ENCODE measurements at places on chromosomes 2 and 18.
A peak's percentile ranks its signal among the peaks of the same experiment; 100 is the strongest.

- no peak for DNase-seq
These were observed 51.1 kb downstream of the NABP1 start for GRCh38 chr2:191728750-191729624.

DNA sequence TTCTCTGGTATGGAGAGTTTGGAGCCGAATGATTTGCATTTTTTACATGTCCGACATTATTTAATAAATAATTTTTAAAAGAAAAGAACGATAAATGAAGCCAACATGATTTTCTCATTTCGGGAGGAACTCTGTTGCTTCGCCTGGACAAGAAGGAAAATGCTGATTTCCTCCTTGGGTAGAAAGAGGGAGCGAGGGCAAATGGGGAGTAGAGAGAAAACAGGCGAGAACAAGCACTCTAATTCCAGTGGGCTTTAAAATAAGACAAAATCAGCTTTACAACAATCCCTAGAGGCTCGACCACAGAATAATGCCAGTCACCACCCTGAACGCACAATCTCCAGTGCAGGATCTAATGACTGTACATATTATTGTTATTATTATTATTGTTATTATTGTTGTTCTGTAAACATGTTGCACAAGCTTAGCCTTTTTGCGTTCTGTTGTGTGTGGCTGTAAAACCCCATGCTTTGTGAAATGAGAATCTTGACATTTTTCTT, 3.7 kb downstream of the DLX1 start:
- DNase-seq = no peak

GRCh38 chr2:205066081-205066480, 520.8 kb downstream of the PARD3B start:
- no peak for DNase-seq

DNA sequence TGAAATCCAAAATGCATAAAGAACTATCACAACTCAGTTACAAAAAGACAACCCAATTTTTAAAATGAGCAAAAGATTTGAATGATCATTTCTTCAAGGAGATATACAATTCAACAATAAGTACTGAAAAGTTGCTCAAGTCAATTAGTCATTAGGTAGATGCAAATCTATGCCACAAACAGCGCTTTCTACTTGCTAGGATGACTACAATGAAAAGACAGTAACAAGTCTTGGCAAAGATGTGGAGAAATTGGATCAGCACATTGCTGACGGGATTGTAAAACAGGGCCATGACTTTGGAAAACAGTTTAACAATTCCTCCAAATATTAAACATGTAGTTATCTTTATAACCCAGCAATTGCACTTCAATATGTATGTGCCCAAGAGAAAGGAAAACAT, 166.3 kb upstream of the MC4R start:
- DNase-seq = no peak

DNA sequence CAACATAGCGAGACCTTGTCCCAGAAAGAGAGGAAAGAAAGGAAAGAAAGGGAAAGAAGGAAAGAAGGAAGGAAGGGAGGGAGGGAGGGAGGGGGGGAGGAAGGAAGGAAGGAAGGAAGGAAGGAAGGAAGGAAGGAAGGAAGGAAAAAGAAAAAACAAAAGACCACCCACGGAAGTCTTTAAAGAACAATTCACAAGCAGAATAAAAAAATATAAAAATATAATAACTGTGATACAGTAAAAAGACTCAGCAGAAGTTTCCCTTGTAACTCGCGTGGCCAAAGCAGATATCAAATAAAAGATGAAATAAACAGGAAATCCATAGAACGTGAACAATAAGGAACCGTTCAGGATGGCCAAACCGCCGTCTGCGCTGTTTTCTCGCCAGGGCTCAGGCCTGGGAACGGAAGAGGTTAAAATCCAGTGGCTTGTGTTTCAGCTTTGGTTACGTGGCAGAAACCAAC, 1.2 kb upstream of the SLC1A4 start:
- DNase-seq = peak; percentile 57

DNA sequence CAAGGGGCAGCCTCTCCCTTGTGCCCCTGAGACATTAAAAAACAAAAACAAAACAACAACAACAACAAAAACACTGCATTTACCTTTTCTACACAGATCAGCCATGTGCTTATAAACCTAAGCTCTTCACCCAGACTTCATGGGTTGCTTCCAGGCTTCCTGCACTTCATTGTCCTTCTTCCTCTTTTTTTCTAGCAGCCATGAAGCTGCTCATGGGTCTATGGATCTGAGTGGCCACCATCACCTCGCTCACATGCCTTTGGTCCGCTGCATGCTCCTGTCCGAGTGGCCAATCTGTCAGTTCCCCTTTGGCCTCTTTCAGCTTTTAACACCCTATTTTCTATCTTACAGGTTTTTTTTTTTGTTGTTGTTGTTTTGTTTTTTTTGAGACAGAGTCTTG, 9.0 kb upstream of the TET3 start:
- DNase-seq = no peak

DNA sequence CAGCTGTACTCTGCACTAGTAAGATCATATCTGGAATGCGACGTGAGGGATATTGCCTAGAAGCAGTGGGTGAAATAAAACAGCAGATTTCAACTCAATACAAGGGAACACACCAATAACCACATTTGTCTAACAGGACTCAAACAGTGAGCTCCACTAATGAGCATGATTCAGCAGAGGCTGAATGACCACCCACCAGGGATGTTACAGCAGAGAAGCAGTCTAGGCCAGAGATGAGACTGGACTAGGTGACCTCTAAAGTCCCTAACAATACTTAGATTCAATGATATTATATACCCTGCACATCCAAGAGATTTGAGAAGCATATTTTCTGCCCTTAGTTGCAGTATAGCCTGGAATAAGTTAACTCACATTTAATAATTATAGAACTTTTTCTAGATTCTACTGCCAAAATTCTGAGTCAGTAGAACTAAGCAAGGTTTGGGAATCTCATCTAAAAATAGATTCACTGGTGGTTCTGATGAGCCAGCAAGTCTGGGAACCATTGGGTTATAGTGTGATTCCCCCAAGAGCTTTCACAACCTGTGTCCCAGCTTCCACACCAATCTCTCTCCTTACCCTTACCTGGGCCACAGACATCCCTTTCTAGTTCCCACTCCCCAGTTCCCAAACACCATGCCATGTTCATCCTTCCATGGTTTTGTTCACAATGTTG, 6.3 kb downstream of the THOC1 start:
- DNase-seq = no peak

- no peak for DNase-seq
These were observed 55.5 kb upstream of the SLC16A14 start for GRCh38 chr2:230124235-230124634.

DNA sequence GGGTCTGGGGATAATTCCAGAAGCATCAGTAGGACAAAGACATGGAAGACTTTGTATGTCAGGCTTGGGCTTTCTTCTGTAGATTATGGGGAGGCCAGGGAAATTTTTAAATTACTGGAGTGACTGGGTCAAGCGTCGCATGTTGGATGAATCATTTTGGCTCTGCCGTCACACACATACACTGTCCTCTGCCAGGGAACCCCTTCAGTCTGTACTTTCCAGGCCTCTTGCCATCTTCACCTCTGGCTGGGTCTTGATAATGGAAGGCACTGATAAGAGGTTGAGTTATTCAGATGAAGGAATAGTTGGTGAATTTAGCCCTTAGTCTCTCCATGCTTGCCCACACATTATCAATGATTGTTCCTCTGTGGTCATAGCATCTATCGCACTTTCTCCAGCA, 895.1 kb upstream of the CELF4 start:
- DNase-seq = no peak

DNA sequence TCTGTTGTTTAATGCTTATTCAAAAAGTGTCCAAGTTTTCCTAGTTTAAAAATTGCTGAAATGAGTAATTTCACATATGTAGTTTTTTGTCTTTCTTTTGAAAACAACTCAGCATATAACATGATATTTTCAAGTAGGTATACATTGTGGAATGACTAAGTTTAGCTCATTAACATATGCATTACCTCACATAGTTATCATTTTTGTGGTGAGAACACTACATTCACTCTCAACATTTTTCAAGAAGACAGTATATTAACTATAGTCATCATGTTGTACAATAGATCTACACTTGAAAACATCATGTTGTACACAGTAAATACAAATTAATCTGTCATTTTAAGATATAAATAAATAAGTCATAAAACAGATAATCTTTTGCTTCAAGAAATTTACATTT, 340.0 kb downstream of the CCDC85A start:
- no peak for DNase-seq

DNA sequence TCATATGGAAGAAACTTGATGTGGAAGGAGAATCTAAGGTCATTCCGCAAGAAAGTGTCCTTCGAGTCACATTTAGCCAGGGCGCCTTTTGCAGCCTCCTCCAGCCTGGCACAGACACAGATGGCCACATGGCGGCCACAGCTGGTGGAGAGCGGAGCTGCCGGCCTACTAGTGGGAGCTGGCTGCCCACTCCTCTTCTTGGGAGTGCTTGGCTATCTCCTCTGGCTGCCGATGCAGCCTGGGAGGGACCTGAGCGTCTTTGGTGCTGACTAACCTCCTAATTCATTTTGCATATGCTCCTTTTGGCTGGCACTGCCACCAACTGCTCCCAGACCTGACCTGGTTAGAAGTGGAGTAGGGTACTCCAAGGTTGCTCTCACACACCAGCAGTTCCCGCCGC, 199.3 kb upstream of the MYT1L start:
- no peak for DNase-seq

DNA sequence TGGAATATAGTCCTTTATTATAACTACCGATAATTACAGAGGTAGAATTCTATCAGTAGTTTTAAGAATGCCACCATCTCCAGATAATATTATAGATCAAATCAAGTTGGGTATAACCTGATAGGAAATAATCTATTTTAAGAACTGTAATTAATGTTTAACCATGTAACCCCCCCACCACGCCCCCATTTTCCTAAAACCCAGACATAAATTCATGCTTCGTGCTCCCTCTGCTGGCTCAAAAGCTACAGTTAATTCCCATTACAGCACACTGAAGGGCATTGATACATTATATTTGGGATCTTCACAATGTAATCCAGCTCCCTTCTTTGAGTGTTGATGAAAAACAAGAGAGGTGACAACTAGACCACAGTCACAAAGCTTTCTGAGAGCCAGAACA, 228.0 kb upstream of the SMAD7 start:
- no peak for DNase-seq

DNA sequence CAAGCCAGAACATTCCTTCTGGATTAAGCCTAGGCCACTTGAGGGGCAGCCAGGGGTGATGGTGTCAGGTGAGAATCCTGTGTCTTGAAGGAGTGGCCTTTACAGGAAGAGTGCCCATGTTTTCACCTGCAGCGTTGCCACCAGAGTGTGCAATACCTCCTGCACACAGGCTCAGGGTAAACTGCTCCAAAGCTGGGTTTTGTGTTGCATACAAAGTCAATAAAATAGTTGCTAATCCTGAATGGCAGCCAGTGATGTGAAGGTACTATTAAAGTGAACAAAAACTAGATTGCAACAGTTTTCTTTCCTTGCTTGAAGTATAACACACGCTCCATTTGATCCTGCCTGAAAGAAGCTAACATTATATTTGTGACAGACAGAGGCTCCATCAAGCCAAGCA, 64.4 kb upstream of the NRP2 start:
- DNase-seq = no peak

DNA sequence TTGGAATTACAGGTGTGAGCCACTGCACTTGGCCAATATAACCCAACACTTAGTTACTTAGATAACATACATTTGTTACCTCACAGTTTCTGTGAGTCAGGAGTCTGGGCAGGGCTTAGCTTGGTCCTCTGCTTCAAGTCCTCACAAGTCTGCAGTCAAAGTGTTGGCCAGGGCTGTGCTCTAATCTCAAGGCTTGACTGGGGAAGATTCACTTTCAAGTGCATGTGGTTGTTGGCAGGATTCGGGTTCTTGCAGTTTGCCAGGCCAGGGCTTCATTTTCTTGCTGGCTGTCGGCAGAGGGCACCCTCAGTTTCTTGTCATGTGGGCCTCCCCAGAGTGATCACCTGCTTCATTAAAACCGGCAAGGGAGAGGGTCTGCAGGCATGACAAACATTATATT, 103.7 kb downstream of the SLC4A3 start:
- no peak for DNase-seq

DNA sequence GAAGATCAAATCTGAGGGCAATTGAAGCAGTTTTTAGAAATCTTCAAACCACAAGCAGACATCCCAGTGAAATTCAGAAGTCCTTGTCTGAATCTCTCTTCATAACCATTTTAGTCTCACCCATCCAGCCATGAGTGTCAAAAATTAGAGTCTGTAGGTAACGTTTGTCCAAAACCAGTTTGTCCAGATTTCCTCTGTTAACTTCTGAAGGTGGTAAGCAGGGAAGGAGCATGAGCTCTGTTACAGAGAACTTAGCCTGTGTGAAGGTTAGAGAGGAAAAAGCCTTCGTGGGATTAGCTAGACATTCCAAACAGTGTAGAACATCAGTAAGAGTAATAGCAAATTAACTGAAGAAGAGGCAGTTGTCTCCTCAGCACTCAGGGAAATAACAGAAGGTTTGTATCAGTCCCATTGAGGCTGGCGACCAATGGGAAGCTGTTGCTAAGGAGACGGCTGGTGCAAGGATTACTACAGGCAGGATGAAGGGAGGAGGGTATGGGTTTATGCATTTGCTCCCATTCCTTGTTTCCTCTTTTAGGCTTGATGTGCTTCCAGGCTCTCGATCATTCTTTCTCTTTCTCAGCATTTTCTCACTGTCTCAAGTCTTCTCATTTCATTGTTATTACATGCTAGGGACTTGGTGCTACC, 8.7 kb upstream of the GPR155 start:
- no peak for DNase-seq

DNA sequence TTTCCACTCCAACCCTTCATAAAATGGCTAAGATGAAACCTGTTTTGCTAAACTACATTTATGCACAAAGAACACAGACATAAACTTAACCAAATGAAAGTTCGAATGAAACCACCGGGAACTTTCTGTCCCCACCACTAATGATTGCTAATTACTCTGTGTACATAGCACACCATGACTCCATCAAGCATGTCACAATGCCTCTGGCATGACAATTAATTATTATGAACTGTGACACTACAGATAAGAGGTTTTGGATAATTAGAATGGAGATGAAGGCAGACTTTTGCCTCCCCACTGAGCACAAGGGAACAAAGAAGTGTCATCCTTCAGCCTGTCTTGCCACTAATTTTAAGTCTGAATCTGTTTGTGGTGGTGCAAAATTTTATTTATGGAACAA, 1.5 kb downstream of the DAPL1 start:
- DNase-seq = no peak

GRCh38 chr2:60867848-60868247, 13.5 kb upstream of the REL start:
- no peak for DNase-seq
